Stimulated activated naive CD8-positive, alpha-beta T cell treated with anti-CD3 and anti-CD28 coated beads, Interleukin-15, amount 100 ng/mL, for 72 hours (primary cell): ENCODE measurements at places on chromosomes 5 and 9.

DNA sequence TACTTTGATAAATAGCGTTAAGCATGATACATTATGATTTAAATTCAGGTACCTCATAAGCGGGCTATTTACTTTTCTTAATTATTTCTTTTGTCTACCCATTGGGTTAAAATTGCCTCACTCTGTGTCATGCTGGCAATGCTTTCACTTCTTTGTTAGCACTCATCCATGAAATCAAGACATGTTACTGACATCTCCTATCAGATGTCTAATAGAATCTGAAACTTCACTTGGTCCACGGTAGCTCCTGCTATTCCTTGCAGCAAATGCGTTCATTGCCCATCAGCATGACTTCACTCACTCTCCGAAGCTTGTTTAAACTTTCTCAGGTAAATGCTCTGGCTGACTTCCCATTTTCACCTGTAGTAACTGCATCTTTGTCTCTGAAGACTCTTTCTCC is 193.5 kb upstream of the EDIL3 start:
- no peak for DNase-seq

GRCh38 chr5:62385131-62385530 is 18.6 kb downstream of the DIMT1 start:
- no peak for DNase-seq

DNA sequence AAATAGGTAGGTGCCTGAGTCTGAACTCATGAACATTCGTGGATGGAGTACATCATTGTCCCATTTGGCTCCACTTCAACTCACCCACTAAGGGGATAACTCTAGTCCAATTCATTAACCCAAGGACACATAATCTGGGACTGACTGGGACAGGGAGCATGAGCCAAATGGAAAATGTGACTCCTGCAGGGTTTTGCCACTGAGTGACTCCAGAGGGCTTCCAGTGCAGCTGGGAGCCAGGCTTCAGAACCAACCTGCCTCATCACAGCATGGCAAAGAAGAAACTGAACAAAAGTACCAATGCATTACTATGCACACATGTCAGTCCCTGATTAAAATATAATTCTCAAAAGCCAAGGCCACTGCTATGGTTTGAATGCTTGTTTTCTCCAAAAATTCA is 159.7 kb upstream of the SNX2 start:
- DNase-seq: no peak

DNA sequence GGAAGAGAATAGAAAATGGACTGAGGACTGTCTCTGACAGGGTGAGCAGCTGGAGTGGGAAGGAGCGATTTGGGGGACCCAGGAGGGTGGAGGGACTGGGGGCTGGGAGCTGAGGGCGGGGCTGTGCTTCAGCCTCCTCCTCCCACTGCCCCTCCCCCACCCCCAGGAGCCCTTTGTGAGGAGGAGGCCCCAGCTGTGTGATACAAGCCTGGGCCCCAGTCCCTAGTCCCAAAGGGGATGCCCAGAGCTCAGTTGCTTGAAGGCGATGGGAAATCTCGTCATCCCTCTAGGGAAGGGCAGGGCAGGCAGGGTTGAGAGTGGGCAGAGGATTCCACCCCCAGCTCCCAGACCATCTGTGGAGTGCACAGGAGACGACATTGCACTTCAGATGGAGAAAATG is at the start of gene SPATA31E1:
TSS of gene SPATA31E1 (plus strand) at position 251 of the 400 bp plus-strand sequence. CDS start at position 266, 15 bp downstream.
- no peak for DNase-seq

GRCh38 chr5:2157372-2157771 is 274.6 kb upstream of the IRX4 start:
- DNase-seq: no peak
